Inflammatory macrophage treated with lipopolysaccharide for 1 hour (primary cell): ENCODE measurements at places on chromosomes 2 and 18.

GRCh38 chr2:71858071-71858470, 289.6 kb downstream of the CYP26B1 start:
- DNase-seq = no peak

DNA sequence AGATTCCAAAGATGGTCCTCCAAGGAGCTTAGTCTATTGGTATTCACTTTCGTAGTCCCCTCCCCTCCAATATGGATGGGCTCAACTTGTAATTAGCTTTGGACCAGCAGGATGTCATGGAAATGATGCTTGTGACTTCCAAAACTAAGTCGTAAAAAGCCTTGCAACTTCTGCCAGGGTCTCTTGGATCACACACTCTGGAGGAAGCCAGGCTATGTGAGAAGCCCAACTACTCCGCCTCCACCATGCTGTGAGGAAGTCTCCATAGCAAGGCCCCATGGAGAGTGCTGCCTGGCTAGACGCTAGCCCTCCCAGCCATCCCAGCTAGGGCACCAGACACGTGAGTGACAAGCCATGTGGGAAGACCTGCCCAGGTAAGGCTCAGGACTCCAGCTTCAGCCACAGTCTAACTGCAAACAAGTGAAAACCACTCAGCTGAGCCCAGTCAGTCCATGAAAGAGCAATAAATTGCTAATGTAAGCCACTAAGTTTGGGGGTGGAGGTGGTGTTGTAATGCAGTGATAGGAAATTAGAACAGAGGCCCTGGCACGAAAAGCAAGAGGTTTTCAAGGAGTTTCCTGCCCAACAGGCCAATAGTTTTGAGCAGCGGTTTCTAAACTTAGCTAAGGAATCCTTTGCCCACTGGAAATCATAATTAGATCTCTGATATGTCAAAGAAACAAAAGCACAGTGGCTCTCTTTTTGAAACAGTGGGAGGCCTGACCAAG, 77.5 kb upstream of the GLI2 start:
- DNase-seq = no peak

DNA sequence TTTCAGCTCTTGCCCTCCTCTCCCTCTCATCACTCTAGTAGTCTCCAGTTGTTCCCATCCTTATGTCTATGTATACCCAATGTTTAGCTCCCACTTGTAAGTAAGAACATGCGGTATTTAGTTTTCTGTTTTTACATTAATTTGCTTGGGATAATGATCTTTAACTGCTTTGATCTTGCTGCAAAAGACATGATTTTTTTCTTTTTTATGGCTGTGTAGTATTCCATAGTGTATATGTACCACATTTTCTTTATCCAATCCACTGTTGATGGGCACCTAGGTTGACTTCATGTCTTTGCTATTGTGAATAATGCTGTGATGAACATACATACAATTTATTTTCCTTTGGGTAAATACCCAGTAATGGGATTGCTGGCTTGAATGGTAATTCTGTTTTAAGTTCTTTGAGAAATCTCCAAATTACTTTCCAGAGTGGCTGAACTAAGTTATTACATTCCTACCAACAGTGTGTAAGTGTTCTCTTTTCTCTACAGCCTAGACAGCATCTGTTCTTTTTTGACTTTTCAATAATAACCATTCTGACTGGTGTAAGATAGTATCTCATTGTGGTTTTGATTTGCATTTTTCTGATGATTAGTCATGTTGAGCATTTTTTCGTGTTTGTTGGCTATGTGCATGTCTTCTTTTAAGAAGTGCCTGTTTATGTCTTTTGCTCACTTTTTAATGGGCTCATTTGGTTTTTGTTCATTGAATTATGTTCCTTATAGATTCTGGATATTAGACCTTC, 179.6 kb upstream of the SLC39A10 start:
- no peak for DNase-seq

DNA sequence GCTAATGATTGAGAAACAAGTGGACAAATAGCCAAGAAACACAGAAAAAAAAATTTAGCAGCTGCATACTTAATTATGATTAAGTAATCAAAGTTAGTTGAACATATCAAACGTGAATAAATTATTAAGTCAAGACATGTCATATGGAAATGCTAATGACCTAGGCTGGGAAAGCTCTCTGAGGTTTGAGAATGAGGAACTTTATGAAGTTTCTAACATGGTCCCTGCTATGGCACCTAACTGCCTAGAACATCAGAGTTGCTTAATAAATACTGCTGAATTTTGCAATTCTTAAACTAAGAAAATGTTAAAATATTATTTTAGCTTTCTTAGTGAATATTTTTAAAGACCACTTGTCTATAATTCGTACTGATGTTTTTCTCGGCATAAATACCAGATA, 99.8 kb downstream of the AFF3 start:
- DNase-seq = peak; percentile 25

GRCh38 chr2:70443078-70443465, 110.6 kb downstream of the TGFA start:
- DNase-seq = no peak
